ENCODE measurements at places on chromosomes 2 and 18.

DNA sequence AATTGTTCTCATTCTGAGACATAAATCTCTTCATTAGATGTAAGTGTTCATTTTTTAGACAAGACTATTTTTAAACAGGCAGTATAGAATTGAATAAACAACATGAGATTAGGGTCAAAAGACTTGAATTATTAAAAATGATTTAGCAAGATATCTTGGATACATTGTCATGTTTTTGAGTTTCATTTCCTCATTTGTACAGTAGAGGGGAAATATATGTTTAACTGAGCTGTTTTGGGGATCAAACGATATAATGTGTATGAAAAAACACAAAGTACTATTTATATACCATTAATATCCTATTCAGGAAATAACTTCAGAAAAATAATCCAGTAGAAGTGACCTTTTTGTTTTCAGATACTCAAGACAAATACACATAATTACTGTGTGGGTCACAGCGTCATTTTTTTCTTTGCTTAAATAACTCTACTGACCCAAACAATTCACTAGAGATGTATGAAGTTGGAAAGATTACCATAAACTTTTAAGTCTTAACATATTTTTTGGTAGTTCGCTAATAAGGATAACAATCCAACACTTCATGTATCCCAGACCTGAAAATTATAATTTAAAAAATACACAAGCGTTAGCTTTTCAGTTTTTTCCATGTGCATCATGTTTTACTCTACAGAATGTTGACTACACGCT, 896 bp upstream of the ASXL3 start:
- DNase-seq, result no peak

DNA sequence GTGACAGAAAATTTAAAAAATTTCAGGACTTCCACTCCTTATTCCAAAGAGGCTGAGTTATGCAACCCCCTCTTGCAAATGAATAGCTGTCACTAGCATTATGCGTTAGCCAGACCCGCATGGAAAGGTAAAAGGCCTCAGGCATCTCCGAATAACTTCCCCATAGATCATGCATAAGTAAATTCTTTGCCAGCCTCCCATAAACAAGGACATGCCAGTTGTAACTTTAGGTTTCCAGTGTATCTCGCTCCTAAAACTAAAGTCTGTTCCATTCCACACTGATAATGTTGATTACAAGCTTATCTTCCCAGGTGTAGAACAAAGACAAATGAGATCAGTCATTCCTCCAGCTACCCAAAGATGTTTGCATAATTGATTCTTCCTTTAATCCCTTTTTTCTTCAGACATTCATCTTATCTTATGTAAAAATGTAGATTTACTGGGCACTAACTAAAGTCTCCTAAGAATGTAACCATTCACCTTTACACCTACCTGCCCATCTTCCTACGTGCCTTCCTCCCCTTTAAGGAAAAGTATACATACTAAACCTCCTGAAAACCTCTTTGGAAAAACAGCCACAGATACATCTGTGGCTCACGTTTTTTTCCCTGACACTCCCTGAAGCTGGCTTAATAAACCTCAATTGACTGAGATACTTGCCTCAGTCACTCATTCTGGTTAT, 13.6 kb upstream of the NFU1 start:
- DNase-seq, result no peak

- DNase-seq, result no peak
These were observed 13.7 kb downstream of the NGEF start for GRCh38 chr2:232999354-232999753.

DNA sequence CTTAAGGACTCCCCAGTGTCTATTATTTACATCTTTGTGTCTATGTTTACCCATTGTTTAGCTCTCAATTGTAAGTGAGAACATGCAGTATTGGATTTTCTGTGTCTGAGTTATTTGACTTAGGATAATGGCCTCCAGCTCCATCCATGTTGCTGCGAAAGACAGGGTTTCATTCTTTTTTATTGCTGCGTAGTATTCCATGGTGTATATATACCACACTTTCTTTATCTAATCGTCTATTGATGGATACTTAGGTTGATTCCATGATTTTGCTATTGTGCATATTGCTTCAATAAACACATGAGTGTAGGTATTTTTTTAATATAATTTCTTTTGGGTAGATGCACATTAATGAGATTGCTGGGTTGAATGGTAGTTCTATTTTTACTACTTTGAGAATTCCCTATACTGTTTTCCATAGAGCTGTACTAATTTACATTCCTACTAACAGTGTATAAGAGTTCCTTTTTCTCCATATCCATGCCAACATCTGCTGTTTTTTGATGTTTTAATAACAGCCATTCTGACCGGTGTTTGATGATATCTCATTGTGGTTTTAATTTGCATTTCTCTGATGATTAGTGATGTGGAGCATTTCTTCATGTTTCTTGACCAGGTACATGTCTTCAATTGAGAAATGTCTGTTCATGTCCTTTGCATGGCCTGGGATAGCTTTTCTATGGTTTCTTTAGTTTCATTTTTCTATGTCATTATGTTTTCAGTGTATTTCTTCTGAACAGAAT, 21.8 kb downstream of the MTCL1 start:
- no peak for DNase-seq

- no peak for DNase-seq
These were observed 277.3 kb downstream of the LRATD1 start for GRCh38 chr2:14909795-14910194.

DNA sequence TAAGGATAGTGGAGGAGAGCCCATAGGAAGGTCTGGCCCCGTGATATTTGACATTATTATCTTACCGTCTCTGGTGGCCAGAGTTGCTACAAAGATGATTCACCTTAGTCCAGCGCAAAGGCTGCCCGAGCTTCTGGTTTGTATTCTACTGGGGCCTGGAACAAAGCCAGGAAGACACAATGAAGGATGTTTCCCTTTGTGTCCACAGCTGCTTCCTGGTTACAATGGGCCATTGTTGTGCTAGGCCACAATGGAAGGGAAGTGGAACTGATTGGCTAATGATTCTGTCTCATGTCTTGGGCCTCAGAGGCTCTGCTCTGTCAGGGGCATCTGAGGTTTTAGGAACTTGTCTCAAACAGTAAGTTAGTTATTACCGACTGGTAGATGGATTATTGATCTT, 132.2 kb downstream of the TDRD15 start:
- no peak for DNase-seq

- no peak for DNase-seq
These were observed 60.4 kb downstream of the FIGN start for GRCh38 chr2:163675388-163675787.

GRCh38 chr2:236919209-236919608, 166.5 kb upstream of the COPS8 start:
- no peak for DNase-seq

GRCh38 chr2:177772529-177772928, 300.0 kb downstream of the PDE11A start:
- DNase-seq, result no peak

DNA sequence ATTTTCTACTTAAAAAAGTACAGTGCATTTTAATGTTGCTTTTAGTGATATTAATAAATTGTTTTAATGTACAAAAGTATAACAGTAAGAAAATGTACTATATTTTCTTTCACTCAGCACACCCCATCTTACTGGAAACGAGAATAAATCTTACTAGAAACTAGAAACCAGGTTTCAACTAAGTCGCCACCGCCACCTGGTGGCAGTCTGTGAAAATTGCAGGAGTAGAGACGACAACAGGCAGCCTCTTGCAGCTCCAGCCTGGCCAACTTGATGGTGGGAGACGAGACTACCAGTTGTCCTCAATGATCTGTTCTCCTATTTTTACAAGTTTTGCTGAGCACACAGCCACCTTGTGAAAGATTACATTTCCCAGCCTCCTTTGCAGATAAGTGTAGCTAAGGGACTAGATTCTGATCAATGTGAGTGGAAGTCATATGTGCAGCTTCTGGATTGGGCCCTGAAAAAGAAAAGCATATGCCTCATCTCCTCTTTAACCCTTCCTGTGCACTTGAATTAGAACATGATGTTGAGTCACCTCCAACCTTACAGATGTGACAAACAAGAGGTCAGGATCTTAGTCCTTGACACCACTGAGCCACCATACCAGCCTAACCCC, 8.7 kb downstream of the OTOF start:
- peak; percentile 18 for DNase-seq

All from naive thymus-derived CD8-positive, alpha-beta T cell (primary cell).